ENCODE measurements at places on chromosomes 5 and 9. TPM values are rescaled to one million over a fixed set of nuclear protein-coding genes. Genes with fewer than 3 reads are reported as not detected.
A peak's percentile ranks its signal among the peaks of the same experiment; 100 is the strongest.

PTGDS gene
- not detected for total RNA-seq

GRCh38 chr5:109196823-109197160, 213.0 kb downstream of the PJA2 start:
- H3K4me3 ChIP-seq = no peak overlapping the region
- no peak for DNase-seq
- no peaks in the 10 kb centered on the region for H3K4me1 ChIP-seq
- H3K27ac ChIP-seq = no peak overlapping the region

DNA sequence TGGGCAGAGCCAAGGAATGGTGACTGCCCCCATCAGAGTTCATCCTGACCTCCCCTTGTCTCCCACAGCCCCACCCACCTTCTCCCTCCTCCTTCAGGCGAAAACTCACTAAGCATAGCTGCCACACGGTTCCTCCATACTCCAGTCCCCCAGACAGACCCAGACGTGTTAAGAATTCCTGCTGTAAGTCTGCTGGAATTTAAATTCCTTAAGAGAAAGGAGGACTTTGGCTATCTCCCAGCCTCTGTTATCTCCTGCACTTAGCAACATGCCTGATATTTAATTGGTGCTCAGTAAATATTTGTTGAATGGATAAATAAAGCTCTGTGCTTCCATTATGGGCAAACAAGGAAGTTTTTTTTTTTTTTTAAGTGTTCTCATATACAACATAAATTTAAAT, 213.7 kb downstream of the RFK start:
- H3K27ac ChIP-seq = no peak overlapping the region
- DNase-seq = no peak
- H3K4me3 ChIP-seq = no peak overlapping the region
- no peaks in the 10 kb centered on the region for H3K27me3 ChIP-seq
- H3K4me1 ChIP-seq = peaks cover 15% of the 10 kb centered on the region

GRCh38 chr5:140925806-140926442, at the start of gene PCDHAC1:
TSS of gene PCDHAC1 (plus strand) at chr5:140926299. CDS start at chr5:140926893, 594 bp downstream.
- H3K4me1 ChIP-seq = peaks cover 9% of the 10 kb centered on the region
- peak within 1 kb of the TSS; percentile 17 for H3K4me3 ChIP-seq
- DNase-seq = no peak
- H3K36me3 ChIP-seq = peaks cover 1% of the 10 kb centered on the region
- H3K27me3 ChIP-seq = peaks cover 47% of the 10 kb centered on the region

DNA sequence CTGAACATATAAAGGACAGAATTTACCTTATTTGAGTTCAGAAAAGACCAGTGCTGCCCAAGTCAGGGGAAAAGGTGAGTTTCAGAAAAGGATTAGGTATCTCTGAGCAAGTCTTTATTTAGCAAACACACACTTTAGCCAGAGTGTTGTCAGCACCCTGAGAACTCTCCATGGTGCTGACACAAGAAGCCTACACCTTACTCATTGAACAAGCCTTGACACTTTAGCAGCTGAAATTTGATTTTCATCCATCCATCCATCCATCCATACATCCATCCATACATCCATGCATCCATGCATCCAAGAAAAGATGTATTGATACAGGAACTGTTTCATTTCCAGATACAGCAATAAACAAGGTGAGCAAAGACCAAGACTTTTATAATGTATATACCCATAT, 311.2 kb downstream of the TRIM32 start:
- DNase-seq = no peak
- H3K36me3 ChIP-seq = no peaks in the 10 kb centered on the region
- H3K4me3 ChIP-seq = no peak overlapping the region

- no peak for DNase-seq
- H3K4me3 ChIP-seq = no peak overlapping the region
- H3K36me3 ChIP-seq = no peaks in the 10 kb centered on the region
- no peaks in the 10 kb centered on the region for H3K27me3 ChIP-seq
Measured at GRCh38 chr9:121026768-121027167, 23.3 kb downstream of the C5 start.

GRCh38 chr5:81147886-81148571, 85.1 kb upstream of the CKMT2 start:
- DNase-seq = no peak
- H3K27me3 ChIP-seq = no peaks in the 10 kb centered on the region
- H3K4me1 ChIP-seq = peaks cover 10% of the 10 kb centered on the region
- peak overlapping the region; percentile 43 for H3K27ac ChIP-seq

SIT1 gene
- total RNA-seq = 102 TPM

- peak; percentile 86 for DNase-seq
- H3K4me3 ChIP-seq = peak overlapping the region; percentile 66
- H3K4me1 ChIP-seq = peaks cover 35% of the 10 kb centered on the region
- H3K36me3 ChIP-seq = peaks cover 9% of the 10 kb centered on the region
- peak overlapping the region; percentile 86 for H3K27ac ChIP-seq
Measured at GRCh38 chr5:75668977-75669689, 48.1 kb downstream of the POC5 start.

TXNDC8 gene
- not detected for total RNA-seq

DNA sequence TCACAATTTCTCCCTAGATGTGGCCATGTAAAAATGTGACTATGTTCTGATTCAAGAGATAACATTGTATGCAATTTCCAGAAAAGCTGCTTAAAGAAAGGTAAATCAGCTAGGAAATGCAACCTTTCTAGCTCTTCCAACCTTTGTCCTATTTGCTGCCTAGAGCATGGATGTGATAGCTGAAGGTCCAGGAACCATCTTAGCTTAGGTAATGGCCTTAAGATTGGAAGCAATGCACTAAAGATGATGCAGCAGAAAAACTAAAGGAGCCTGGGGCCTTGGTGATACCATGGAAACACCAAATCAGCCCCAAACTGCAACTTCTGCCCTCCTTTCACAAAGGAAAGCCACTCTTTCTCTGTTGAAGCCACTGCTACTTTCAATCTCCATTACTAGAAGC, 27.0 kb downstream of the CPLANE1 start:
- H3K36me3 ChIP-seq = peaks cover 3% of the 10 kb centered on the region
- H3K27ac ChIP-seq = no peak overlapping the region
- H3K4me3 ChIP-seq = no peak overlapping the region

- DNase-seq = no peak
- H3K4me1 ChIP-seq = no peaks in the 10 kb centered on the region
- no peak overlapping the region for H3K4me3 ChIP-seq
- peaks cover 3% of the 10 kb centered on the region for H3K36me3 ChIP-seq
Measured at GRCh38 chr5:130601-131131, 38.7 kb downstream of the PLEKHG4B start.

ACTBL2 gene
- total RNA-seq = not detected

AHRR gene
- 27.9 TPM for total RNA-seq

GRCh38 chr9:91924090-91924489, 25.9 kb downstream of the ROR2 start:
- no peak for DNase-seq
- no peaks in the 10 kb centered on the region for H3K4me1 ChIP-seq
- peaks cover 17% of the 10 kb centered on the region for H3K27me3 ChIP-seq
- no peak overlapping the region for H3K4me3 ChIP-seq

ST8SIA4 gene
- total RNA-seq = 31.6 TPM

TLX3 gene
- not detected for total RNA-seq

BAAT gene
- not detected for total RNA-seq

- H3K36me3 ChIP-seq = peaks cover 2% of the 10 kb centered on the region
- peaks cover 11% of the 10 kb centered on the region for H3K27me3 ChIP-seq
Measured at GRCh38 chr5:116075191-116075831, 9.5 kb upstream of the COMMD10 start.

Data from activated CD8-positive, alpha-beta T cell treated with anti-CD3 and anti-CD28 coated beads for 36 hours (primary cell).